T-helper 2 cell (primary cell): ENCODE measurements at places on chromosomes 5 and 9.

DNA sequence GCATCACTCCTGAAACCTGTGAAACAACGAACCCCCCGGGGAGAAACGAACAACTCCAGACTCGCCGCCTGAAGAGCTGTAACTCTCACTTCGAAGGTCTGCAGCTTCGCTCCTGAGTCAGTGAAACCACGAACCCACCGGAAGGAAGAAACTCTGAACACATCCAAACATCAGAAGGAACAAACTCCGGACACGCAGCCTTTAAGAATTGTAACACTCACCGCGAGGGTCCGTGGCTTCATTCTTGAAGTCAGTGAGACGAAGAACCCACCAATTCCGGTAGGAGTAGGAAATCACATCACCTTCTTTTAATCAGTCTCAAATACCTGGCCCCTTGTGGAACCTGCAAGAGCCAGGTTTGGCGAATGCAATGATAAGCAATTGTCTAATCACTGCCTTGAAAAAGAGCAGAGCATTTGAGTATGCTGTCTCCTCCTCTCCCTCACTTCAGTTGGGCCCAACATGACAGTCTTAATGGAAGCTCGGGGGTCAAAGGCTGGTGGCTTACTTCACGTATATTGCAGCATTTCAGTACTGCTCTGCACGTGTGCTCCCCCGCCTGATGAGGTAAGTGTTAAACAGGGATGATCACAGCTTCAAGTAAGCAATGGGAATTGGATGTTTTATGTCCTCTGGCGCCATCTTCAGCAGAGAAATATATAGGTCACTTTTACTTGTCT, 473 bp downstream of the IRGM start:
- DNase-seq: no peak

- no peak for DNase-seq
Measured at GRCh38 chr9:129704807-129705206, 39.4 kb downstream of the PRRX2 start.

- no peak for DNase-seq
Measured at GRCh38 chr9:94014920-94015319, 59.8 kb upstream of the BARX1 start.

DNA sequence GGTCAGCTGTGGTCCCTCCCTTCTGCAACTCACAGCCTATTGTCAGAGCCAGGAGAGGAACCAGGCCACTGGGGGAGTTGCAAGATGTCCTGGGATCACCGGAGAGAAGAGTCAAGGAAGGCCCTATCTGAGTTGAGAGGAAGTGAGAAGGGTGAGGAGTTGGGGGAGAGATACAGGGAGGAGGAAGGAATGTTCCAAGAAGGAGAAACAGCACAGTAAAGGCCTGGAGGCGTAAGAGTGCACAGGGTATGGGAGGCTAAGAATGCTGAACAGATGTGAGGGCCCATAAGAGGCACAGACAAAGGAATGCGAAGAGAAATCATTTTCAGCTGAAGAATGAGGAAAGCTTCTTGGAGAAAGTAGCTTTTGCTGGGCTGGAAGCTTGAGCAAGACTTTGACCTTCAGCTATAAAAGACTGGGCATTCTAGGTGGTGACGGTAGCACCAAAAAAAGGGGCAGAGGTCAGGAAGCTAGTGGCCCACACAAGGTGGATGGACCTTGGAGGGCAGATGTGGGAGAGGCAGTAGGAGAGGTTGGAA, 21.6 kb upstream of the CSF1R start:
- no peak for DNase-seq

GRCh38 chr9:4538107-4538506, 47.8 kb downstream of the SLC1A1 start:
- no peak for DNase-seq

GRCh38 chr9:129612815-129613519, 7.9 kb downstream of the C9orf50 start:
- no peak for DNase-seq

DNA sequence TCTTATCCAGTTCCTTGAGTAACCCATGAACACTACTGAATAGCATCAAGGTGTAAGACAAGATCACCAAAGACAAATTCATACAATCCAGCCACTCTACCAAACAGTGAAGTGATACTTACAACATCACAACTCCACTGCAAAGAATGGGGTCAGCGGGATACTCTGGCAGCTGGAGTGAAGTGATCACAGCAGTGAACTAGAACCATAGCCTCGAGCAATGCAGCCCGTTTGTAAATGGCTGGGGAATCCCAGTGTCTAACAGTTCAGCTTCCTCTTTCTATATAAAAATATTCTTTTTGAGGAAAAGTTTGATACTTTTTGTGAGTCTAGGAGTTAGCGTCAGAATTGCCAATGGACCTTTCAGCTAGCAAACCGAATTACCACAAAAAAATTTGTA, 515.2 kb downstream of the ZNF608 start:
- no peak for DNase-seq

DNA sequence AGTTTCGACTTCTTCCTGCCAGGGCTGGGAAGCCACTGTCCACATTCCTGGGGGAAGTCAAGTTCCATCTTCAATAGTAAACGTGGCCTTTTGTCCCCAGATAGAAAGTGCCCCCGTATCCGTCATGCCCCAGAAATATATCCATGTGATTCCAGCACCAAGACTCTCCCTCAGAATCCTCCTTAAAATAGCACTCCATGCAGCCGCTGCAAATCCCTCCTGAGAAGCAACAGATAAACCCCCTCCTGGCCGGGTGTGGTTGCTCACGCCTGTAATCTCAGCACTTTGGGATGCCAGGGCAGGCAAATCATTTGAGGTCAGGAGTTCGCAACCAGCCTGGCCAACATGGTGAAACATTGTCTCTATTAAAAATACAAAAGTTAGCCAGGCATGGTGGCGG, 126.1 kb downstream of the OLFM1 start:
- no peak for DNase-seq

- no peak for DNase-seq
Measured at GRCh38 chr5:107282061-107282460, 388.7 kb downstream of the EFNA5 start.

- DNase-seq: no peak
Measured at GRCh38 chr5:67306965-67307607, 110.5 kb upstream of the CD180 start.

- no peak for DNase-seq
Measured at GRCh38 chr9:77838986-77839385, 190.9 kb upstream of the GNA14 start.

GRCh38 chr5:67338421-67338820, 141.8 kb upstream of the CD180 start:
- DNase-seq: no peak
